Vagina (tissue), 2 donors: ENCODE measurements at places on chromosomes 2 and 18.

GRCh38 chr2:21326152-21326551, 202.4 kb downstream of the TDRD15 start:
- no peak for DNase-seq

- DNase-seq = no peak
Measured at GRCh38 chr2:160432633-160433032, 61.0 kb downstream of the RBMS1 start.

GRCh38 chr2:30266051-30266621, 34.8 kb downstream of the LBH start:
- DNase-seq = no peak

GRCh38 chr18:28359176-28359575, 182.2 kb upstream of the CDH2 start:
- no peak for DNase-seq

GRCh38 chr2:238996331-238997136, 148.6 kb downstream of the TWIST2 start:
- no peak for DNase-seq
